Right atrium auricular region (tissue), 2 donors: ENCODE measurements at places on chromosomes 3 and 15.

GRCh38 chr15:43493703-43494472, 932 bp upstream of the TP53BP1 start:
- DNase-seq: no peak

- DNase-seq: no peak
Measured at GRCh38 chr15:59185725-59186124, 20.9 kb upstream of the LDHAL6B start.

DNA sequence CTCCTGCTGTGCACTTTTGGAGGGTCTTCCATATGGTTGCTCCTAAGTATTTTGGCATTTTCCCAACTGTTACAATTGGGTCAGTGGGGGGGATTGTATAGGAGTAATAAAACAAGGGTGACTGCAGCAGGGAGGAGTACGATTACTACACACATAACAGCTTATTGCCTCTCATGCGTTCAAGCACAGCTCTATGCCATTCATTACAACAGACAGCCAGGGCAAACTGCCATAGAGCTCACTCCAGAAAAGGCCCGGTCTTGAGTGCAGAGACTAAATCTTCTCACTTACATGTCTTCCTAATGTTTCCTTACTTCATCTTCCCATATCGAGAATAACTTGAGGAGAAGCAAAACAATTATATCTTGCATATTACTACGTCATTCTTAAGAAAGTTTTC, 1.4 kb upstream of the CHMP2B start:
- DNase-seq: no peak

DNA sequence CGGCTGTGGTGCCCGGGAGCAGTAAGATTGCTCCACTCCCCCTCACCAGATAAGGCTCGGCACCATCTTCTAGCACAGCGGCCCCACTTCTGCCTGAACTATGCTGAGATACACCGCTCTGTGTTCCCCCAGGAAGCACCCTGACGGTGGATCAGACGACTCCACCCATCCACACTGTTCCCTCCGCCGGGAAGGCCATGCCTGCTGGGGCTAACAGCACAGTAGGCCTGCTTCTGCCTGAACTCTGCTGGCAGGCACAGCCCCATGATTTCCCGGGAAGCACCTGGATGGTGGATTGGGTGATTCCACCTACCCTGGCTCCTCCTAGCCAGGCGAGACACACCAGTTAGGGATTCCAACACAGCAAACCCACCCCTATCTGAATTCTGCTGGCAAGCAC, 36.3 kb upstream of the PPM1L start:
- DNase-seq: no peak

- no peak for DNase-seq
Measured at GRCh38 chr15:62241135-62241770, 76.2 kb upstream of the C2CD4B start.
